ENCODE measurements at places on chromosomes 2 and 18.

GRCh38 chr2:86081724-86082123 is 24.0 kb downstream of the POLR1A start:
- no peak for DNase-seq

- no peak for DNase-seq
Observed at GRCh38 chr2:69489793-69490192, 52.6 kb upstream of the NFU1 start.

DNA sequence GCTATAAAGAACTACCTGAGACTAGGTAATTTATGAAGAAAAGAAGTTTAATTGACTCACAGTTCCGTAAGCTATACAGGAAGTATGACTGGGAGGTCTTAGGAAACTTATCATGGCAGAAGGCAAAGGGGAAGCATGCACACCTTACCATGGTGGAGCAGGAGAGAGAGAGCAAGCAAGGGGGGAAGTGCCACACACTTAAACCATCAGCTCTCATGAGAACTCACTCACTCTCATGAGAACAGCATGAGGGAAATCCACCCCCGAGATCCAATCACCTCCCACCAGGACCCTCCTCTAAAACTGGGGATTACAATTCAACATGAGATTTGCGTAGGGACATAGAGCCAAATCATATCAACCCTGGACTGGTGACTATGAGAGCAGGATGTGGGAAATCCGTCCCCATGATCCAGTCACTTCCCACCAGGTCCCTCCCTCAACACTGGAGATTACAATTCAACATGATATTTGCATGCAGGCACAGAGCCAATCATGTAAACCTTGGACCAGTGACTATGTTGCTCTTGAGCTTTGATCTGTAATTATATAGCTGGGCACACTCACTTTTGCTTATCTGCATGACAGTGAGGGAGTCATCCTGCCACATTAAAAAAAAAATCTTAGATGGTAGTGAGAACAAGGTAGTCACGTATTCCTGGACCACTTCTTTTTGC is 12.9 kb downstream of the ADAM23 start:
- DNase-seq: no peak

DNA sequence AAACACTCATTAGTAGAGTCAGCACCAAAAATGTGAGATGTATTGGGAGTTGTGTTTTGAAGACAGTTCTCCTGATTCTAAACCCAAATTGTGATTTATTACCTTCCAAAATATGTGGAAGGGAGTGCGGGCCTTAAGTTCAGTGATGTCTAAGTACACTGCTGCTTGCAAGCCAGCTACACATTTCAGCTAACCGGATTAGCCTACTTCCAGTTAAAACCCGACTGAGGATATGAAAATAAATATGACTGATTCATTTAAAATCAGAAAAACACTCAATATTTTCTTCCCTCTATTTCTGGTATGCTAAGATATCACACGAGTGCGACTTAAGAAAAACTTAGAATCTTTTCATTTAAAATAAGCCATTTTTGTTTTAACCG is 907 bp downstream of the FHL2 start:
- no peak for DNase-seq

DNA sequence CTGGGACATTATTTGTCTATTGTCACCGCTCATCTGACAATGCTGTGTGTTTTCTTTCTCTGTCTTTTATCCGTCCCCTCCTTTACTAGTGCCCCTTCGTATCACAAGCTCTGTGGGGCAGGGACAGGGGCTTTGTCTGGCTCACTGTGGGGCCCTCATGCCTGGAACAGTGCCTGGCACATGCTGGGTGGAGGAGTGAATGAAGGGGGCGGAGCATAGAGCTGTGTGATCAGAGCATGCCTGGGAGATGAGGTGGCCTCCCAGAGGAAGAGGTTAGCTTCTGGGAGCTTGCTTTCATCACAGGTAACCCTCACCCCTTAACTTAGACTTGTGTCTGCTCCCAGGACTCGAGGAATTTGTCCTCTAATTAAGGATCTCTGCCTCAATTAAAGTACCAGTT is 16.4 kb downstream of the MTCL1 start:
- no peak for DNase-seq

DNA sequence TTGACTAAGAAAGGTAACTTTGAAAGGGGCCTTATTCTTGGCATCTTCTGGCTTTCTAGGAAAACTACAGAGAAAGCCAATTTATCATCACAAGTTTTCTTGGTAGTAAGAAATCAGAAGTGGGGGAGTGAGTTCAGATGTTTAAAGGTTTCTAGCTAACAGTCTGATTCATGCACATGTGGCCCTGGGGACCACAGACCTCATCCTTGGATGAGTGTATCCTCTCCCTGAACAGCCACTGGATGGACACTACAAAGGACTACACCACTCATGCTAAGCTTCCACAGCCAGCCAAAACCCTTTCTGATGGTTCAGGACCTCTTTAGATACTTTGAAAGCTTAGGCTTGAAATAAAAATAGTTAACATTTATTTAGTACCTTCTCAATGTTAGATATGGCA is 218.3 kb upstream of the STK17B start:
- DNase-seq: no peak

DNA sequence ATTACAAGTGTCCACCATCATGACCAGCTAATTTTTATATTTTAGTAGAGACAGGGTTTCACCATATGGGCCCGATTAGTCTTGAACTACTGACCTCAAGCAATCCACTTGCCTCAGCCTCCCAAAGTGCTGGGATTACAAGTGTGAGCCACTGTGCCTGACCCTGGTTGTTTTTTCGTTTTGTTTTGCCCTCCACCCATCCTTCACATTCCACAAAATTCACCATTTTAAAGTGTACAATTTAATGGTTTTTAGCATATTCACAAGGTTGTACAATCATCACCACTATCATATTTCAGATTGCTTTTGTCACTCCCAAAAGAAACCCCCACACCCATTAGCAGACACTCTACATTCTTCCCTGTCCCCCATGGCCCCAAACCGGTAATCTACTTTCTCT is 215.0 kb downstream of the TPGS2 start:
- no peak for DNase-seq

DNA sequence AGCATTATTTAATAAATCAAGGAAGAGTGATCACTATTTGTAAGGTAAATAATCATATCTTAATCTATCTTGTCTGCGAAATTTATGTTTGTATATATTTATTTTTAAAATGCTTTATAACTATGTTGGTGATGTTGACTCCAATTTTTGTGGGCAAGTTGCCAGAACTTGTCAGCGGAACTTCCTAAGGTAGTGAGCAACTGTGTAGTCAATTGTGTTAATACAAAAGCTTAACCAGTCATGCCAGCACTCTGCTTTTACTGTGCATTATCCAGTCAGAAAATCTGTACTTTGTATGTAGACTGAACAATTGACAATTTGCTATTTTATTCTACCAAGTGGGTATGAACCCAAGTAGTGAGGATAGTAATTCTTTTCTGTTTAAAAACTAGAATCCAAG is 61.9 kb upstream of the RND3 start:
- DNase-seq: no peak

- peak; percentile 78 for DNase-seq
Observed at GRCh38 chr2:150812066-150812465, 324.6 kb upstream of the RND3 start.

GRCh38 chr18:55064760-55065159 is 105.5 kb upstream of the CCDC68 start:
- DNase-seq: no peak

DNA sequence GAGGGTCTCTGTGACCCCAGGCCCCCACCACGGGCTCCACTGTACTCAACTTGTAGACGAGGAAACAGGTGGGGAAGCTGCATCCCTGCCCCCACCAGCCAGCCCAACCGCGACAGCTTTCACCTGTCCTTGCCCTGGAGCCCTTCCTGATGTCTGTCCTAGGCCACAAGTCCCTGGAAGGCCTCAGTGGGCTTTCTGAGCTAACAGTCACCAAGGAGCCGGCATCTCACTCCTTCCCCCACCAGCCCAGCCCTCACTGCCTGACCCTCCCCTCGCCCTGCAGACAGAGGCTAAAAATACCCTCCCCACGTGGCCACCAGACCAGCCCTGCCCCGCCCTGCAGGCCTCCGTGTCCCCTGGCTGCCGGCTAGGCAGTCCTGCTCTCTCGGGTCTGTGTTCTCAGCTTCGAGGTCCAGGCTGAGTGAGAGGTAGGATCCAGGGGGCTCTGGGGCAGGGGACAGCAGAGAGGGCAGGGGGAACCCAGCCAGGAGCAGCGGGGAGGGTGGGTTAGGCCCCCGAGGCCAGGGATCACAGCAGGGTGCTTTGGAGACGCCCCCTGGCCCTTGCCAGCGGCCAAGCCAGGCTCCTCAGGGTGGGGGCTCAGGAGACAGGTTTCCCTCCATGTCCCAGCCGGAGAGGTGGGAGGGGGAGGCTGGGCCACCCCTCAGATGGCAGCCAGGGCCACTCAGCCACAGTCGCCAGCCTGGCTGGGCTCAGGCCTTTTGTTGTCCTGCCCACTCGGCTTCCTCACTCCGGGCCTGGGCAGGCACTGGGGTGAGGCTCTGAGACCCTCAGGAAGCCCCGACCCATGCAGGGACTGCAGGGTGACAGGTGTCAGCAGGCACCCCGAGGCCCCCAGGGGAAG is at the start of gene KLHL30:
Gene KLHL30, plus strand, starts transcription at position 338 of the 865 bp plus-strand sequence. CDS start 2,087 bp downstream, outside the sequence.
- peak; percentile 57 for DNase-seq

- no peak for DNase-seq
Observed at GRCh38 chr2:156792242-156792840, 356.2 kb downstream of the GPD2 start.

- DNase-seq: peak; percentile 35
Observed at GRCh38 chr18:22465859-22466457, 48.2 kb upstream of the CTAGE1 start.

- DNase-seq: no peak
Observed at GRCh38 chr2:31969178-31969577, 41.6 kb downstream of the MEMO1 start.

DNA sequence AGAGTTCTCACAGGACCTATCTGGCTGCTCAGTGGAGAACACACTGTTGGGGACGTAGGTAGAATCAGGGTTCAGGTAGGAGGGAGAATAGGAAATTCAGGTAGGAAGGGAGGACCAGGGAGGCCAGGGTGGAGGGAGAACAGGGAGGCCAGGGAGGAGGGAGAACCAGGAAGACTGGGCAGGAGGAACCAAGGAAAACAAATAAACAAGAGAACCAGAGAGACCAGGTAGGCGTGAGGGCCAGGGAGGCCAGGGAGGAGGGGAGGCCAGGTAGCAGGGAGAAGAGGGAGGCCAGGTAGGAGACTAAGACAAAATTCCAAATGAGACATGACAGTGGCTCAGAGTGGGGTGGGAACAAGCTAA is 337.6 kb downstream of the EIPR1 start:
- no peak for DNase-seq

DNA sequence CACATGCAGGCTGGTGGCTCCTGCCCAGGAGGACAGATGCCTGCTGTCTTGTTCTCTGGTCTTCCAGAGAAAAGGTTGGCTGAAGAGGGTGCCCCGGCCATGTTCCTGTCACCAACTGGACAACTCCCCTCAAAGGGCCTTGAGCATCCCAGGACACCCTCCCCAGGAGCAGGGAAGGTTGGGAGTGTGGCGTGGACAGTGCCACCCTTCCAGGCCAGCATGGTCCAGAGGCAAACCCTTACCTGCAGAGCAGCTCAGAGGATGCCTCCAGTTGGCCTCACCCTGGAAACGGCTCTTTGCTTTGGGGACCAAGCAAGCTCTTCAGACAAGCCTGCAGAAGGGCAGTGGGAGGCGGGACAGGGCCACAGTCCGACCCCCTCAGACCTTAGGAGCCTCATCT is 4.9 kb upstream of the GPC1 start:
- DNase-seq: no peak

DNA sequence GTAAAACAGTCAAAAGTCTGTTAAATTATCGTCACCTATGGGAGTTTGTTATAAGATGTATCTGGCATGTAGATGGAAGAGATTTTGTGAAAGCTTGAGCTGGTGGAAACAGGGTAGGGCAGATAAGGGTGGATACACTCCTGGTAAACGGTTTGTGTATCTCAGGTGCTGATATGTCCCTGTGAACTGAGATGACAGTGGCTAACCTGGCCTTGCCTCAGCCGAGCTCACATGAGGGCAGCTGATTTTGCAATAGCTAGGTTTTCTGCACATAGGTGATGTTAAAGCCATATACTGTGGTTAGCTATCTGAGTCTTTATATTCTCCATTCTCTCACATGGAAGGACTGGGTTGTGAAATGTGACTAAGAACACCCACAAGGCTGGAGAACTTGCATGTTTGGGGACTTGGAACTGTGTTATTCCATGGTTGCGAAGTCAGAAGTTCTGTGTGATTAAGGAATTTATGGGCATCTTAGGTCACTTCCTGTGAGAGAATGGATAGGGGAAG is 205.1 kb downstream of the TPGS2 start:
- no peak for DNase-seq

GRCh38 chr2:101162561-101163330 is 11.6 kb upstream of the TBC1D8 start:
- DNase-seq: no peak

DNA sequence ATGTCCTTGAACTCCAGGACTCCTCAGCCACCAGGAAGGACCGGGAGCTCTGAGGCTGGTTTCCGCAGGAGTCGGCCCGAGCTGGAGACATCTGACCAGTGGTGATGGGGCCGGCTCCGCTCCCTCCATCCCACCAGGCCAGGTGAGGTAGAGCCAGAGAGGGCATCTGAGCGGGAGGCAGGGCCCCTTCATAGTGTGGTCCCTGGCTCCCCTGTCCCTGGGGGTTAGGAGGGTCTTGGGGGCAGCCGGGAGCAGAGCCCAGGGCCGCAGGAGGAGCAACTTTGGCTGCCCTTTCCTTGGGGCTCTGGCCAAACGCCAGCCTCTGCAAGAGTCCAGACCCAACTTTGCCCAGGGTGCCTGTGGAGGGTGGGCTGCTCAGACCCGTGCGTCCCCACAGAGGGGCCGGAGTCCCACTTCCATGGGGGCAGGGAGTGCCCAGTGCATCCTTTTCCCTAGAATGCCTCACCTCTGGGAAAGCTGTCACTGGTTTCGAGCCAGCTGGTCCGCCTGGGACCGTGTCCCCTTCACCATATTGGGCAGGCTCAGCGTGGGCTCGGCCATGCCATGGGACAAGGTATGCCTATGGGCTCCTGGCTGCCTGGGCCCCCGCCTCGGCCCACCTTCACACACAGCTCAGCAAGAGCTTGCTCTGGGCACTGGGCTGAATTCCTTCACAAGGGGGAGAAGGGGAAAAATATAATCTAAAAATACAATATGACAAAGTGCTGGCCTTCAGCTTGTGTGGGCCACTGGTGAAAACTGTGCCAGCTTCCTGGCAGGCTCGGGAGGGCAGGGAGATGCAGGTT is 148.6 kb downstream of the TWIST2 start:
- no peak for DNase-seq

DNA sequence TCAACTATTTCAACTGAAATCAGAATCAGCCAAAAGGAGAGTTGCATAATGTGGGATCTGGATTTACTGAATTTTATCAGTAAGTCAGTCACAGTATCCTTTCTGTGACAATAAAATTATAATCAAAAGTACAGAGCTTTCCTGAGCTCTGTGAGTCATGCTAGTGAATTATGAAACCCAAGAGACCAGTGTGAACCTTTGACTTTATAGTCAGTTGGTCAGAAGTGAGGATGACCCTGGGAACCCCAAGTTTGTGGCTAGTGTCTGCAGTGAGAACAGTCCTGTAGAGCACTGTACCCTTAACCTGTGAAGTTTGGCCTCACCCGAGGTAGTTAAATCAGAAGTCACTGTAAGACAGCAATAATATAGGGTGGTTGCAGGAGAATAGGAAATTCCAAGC is 381.7 kb downstream of the CDH19 start:
- DNase-seq: no peak

All from muscle of back (tissue), 13 donors.